HEK293T (cell line): ENCODE measurements at places on chromosomes 2 and 18.

DNA sequence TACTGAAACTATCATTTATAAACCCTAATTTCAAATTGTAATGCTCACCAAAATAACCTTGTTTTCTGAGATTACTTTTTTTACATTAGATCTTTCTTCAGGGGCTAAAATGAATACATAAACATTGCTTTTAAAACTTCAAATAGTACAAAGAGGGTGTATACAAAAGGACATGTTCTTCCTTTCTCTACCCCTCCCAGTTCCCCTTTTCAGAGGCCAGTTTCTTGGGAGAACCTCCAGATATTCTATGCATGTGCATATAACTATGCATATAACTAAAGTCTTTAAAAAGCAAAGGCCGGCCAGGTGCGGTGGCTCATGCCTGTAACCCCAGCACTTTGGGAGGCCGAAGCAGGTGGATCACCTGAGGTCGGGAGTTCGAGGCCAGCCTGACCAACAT is 10.6 kb upstream of the FAM117B start:
- no peak for DNase-seq

DNA sequence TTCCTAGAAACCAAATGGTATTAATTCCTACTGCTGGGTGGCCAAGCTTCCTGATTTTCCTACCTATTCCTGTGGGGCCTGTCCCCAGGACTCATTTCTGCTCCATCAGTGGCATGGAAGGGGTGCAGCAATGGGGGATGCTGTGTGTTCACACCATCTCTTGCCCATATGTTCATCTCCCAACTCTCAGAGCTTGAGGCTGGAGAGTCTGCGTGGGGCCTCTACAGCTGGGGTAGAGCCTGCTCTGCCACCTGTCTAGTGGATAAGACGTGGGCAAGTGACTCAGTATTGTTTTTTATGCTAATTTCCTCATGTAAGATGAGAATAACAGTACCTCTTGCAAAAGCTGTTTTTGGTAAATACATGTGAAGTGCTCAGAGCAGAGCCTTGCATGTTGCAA is 149.8 kb downstream of the ACTR3 start:
- no peak for DNase-seq

DNA sequence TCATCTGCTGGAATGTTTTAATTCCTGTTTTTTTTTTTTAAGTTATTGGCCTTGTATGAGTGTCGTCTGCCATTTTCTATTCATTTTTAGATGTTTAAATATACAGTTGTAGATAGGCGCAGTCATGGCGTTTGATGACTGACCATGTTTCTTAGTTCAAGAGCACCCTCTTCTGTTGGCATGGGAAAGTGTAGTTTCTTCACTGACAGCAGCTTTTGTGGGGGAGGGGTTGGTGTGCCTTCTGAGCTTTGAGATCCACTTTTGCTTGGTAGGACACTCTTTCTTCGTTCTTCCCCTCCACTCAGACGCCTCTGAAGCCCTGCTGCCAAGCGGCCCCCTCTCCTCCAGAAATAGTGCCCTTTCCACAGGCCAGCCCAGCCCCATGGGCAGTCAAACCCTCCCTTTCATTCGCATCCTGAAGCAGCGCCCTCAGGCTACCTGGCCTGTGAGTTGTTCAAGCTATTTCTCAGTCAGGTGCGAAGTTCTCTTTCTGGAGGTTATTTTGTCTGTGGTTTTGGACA is 492.0 kb downstream of the TNS1 start:
- peak; percentile 77 for DNase-seq

- DNase-seq, result no peak
Measured at GRCh38 chr2:202261531-202261930, 4.0 kb upstream of the NOP58 start.

DNA sequence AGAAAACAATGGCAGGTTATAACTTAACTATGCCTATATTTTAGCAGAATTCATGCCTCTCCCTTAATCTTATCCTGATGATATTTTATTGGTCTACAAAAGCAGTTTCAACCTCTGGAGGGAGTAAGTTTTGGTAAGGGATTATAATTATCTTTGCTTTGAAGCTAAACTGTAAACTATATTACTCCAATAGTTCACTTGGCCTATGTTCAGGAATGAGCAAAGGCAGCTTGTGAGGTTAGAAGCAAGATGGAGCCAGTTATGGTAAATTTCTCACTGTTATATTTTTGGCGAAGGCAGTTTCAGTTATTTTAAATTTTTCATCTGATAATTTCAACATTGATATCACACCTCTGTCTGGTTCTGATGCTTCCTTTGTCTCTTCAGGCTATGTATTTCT is 192.5 kb upstream of the RGPD4 start:
- no peak for DNase-seq

DNA sequence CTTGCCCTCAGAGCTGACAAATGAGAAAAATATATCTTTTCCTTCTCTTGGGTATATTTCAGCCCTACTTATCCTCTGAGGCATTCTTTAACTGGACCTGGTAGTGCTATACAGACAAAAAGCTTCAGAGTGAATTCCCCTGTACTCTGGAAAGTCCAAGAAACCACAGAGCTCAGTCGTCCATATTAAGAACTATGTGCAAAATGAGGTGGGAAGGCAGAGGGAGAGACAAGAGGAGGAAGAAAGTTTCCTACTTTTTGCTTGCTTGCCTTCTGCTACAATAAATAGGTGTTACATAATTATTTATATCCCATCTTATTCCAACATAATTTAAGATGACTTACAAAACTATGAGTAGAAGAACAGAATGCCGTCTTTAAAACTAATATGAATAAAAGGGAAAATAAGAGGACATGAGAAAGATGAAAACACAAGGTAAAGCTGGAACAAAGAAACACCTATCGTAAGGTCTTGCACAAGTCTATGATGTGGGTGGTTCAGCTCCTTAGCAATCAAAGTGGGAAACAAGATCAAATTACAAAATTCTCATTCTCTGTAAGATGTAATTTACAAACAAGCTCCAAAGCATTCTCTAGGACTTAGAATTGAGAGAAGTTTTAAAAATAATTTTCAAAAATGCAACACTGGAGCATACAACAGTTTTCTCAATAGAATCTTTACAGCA is 97.9 kb downstream of the BAZ2B start:
- no peak for DNase-seq

GRCh38 chr2:9300214-9300613 is 93.6 kb downstream of the ASAP2 start:
- DNase-seq, result no peak

DNA sequence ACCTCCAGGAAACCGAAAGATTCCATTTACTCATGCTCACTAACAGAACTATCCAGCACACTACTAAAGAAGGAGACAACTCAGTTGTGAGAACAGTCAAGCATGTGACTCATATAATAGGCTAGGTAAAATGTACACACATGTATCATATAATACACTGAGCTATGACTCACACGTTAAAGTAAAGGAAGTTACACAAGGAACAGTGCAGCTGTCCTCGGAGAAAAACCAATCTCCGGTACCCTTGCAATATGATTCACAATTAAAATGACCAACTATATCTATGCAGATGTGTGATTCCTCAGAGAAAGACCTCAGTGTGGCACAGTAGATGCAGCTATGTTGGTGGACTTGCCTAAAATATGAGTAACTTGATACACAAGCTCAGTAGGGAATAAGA is 76.5 kb downstream of the STRN start:
- no peak for DNase-seq

DNA sequence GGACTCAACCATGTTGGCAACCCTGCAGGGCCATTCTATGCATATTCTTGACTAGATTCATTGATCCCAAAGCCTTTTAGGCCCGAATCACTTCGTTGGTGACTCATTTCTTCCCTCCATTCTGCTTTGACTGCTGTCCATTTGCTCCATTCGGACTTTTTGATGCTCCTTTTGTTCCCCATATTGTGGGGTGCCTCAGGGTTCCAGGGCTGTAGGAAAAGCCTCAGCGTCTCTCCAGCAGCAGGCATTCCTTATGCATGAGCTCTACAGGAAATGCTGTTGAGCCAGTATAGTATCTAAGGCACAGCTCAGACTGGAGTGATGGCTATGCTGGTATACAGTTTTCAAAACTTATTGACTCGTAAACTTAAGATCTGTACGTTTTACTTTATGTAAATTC is 292.6 kb downstream of the PRKCE start:
- DNase-seq, result no peak

DNA sequence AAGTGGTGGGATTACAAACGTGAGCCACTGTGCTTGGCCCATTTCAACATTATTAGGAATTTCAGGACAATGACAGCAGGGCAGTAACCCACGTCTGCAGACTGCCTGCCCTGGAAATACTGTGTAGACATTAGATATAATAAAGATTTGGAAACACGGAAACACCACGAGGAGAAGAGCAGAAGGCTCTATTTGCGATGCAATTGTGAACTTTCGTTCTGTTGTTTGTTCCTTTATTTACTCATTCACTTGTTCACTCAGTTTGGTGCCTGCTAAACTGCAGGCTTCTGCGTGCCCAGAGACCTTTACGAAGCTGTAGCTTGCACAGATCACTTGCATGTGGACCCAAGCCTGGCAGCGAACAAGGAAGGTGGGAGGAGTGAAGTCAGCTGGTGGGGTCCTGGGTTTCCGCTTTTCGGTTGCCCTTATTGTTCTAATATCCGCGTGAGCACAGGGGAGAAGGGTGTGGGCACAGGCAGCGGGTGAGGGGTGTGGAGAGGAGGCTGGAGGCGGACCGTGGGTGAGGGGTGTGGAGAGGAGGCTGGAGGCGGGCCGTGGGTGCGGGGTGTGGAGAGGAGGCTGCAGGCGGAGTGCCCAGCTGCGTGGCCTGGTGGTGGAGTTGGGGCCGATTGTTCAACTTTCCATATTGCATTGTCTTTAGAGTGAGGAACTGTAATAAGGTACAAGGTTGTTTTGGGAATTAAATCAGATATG is 3.4 kb downstream of the COLEC11 start:
- DNase-seq, result no peak

DNA sequence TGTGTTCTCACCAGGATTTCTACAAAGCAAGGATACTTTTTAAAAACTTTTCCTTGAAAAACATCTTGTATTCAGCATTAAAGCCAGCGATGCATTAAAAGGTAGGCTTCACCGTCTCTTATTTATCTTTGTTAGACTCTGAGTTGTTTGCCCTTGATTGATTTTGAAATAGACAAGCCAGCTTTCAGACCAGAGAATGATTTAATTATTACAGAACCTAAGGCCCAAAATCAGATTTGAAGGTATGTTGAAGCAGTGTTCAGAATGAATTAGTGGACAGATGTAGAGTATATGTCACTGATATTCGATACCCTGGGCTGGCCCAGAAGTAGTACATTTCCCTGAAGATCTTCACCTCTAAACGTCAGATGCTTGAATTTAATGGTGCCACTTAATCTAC is 136.4 kb downstream of the THSD7B start:
- no peak for DNase-seq

DNA sequence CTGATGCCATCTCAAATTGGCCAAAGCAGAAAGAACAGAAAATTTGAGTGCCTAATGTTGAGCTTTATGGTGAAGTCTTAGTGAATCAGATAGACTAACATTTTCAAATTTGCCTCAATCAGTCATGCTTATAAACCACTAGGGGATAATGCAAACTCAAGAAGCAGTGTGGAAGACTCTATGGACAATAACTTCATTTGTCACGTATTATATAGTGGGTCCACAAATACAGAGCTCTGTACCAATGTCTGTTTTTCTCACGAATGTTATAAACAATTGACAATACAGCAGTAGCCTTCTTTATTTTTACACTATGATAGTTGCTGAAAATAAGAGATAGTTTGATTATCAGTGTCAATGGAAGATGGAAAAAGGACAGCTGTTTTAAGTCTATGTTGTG is 190.8 kb upstream of the SLC8A1 start:
- DNase-seq, result no peak
